Cardiac atrium fibroblast (primary cell): ENCODE measurements at places on chromosomes 3 and 15. TPM values are rescaled to one million over a fixed set of nuclear protein-coding genes. Genes with fewer than 3 reads are reported as not detected.

Gene BOC
- total RNA-seq, result 5.2 and 10.4 TPM in 2 replicates

Gene GJD2
- not detected in 2 replicates for total RNA-seq

Gene PIF1
- total RNA-seq, result 5.8 and 8.5 TPM in 2 replicates

Gene FAM43A
- 52.8 and 68.4 TPM in 2 replicates for total RNA-seq

Gene REC114
- not detected in 2 replicates for total RNA-seq

Gene ANKUB1
- total RNA-seq, result not detected in 2 replicates

Gene PCSK6
- total RNA-seq, result 5.6 and 12.6 TPM in 2 replicates

Gene STRA6
- 0.16 TPM in 1 of 2 replicates, not detected in the other for total RNA-seq

Gene EPHB1
- 0.16 TPM in 1 of 2 replicates, not detected in the other for total RNA-seq

Gene CKMT1A
- not detected in 2 replicates for total RNA-seq

Gene HPS3
- 9.2 and 17.8 TPM in 2 replicates for total RNA-seq

Gene SHQ1
- total RNA-seq, result 17.3 and 23.8 TPM in 2 replicates

Gene ZBED2
- total RNA-seq, result not detected in 2 replicates

Gene AP2M1
- 371 and 429 TPM in 2 replicates for total RNA-seq

Gene MKRN3
- total RNA-seq, result 0.16 TPM in 1 of 2 replicates, not detected in the other

Gene FBXW12
- total RNA-seq, result not detected in 2 replicates

Gene NEO1
- 16.4 and 34.3 TPM in 2 replicates for total RNA-seq

Gene TLR9
- total RNA-seq, result not detected in 2 replicates

Gene RASL12
- total RNA-seq, result 3.1 and 4.2 TPM in 2 replicates

Gene CERS3
- not detected in 2 replicates for total RNA-seq

Gene HESX1
- 0.16 TPM in 1 of 2 replicates, not detected in the other for total RNA-seq

Gene LRRIQ4
- not detected in 2 replicates for total RNA-seq

Gene ZPLD1
- total RNA-seq, result not detected in 2 replicates

Gene SERINC4
- total RNA-seq, result not detected in 2 replicates

Gene GOLGA8S
- 0.18 TPM in 1 of 2 replicates, not detected in the other for total RNA-seq

Gene NMNAT3
- 0.49 TPM in 1 of 2 replicates, not detected in the other for total RNA-seq

Gene GRAMD2A
- total RNA-seq, result not detected in 2 replicates

Gene DCLK3
- total RNA-seq, result not detected in 2 replicates

Gene SETD2
- 15.3 and 15.7 TPM in 2 replicates for total RNA-seq

Gene MYO5C
- 0.81 TPM in 1 of 2 replicates, not detected in the other for total RNA-seq

Gene SETMAR
- 6.7 and 7.0 TPM in 2 replicates for total RNA-seq

Gene SLC24A5
- not detected in 2 replicates for total RNA-seq

Gene TEX55
- not detected in 2 replicates for total RNA-seq

Gene APOD
- 45.9 and 53.8 TPM in 2 replicates for total RNA-seq

Gene POLQ
- total RNA-seq, result 0.36 and 0.97 TPM in 2 replicates

Gene ALS2CL
- total RNA-seq, result 0.32 and 1.4 TPM in 2 replicates

Gene PTPRG
- total RNA-seq, result 74.4 and 86.3 TPM in 2 replicates

Gene CHL1
- total RNA-seq, result not detected in 2 replicates

Gene SCG3
- total RNA-seq, result not detected in 2 replicates

Gene CCR8
- total RNA-seq, result not detected in 2 replicates

Gene PRICKLE2
- 13.7 and 23.3 TPM in 2 replicates for total RNA-seq

Gene OR5AC2
- total RNA-seq, result not detected in 2 replicates

Gene RABL3
- total RNA-seq, result 16.2 and 17.0 TPM in 2 replicates

Gene SHC4
- 0.72 and 2.9 TPM in 2 replicates for total RNA-seq

Gene PSTPIP1
- total RNA-seq, result not detected in 2 replicates

Gene KBTBD13
- not detected in 2 replicates for total RNA-seq
